Stomach (tissue), 19 donors: ENCODE measurements at places on chromosomes 5 and 9. TPM values are rescaled to one million over a fixed set of nuclear protein-coding genes. Genes with fewer than 3 reads are reported as not detected.

Gene PCDHA10
- total RNA-seq: 15.9 TPM

Gene GCNT1
- 13.0 TPM for total RNA-seq

Gene TMC1
- total RNA-seq: not detected

Gene PCDHB2
- total RNA-seq: 3.3 TPM

Gene SLC25A2
- total RNA-seq: not detected

Gene TMEM215
- total RNA-seq: not detected

Gene CTSV
- total RNA-seq: 0.43 TPM

Gene C9orf50
- not detected for total RNA-seq

Gene SHOC1
- not detected for total RNA-seq

Gene ASB6
- 18.1 TPM for total RNA-seq

Gene FOXD4L4
- not detected for total RNA-seq
